ENCODE measurements at places on chromosomes 16 and 17.
A peak's percentile ranks its signal among the peaks of the same experiment; 100 is the strongest.

- DNase-seq, result peak; percentile 34
Observed at GRCh38 chr17:82696916-82697807, 1.3 kb downstream of the RAB40B start.

DNA sequence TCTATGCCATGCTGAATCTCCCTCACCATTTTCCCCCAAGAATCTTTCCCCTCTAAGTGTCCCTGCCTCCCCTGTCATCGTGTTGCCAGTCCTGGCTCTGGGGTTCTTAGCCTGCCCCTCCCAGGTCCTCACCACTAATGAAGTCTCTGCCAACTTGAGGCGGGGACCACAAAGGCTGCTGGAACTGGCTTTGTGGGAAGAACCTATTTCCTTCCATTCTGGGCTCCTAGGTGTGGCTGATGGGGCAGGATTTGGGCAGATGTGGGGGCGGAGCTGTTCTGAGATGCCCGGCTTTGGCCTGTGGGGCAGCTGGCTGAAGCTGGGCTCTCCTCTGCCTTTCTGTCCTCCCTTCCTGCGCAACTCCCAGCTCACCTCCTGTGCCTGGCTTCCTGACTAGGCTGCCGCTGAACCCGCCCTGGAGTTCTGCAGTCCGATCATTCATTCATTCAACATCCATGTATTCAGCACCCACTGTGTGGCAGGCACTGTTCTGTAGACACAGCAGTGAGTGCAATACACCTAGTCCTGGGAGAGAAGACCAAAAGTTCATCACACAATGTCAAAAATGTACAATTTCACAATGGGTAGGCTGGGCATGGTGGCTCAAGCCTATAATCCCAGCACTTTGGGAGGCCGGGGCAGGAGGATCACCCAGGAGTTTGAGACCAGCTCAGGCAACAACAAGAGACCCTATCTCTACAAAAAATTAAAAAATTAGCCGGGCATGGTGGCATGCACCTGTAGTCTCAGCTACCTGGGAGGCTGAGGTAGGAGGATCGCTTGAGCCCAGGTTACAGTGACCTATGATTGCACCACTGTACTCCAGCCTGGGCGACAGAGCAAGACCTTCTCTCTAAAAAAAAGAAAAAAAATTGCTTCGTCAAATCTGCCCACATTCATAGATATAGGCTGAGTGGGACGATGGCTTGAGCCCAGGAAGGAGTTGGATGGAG lies 1.9 kb upstream of the SNN start:
- no peak for DNase-seq

- DNase-seq, result no peak
Observed at GRCh38 chr17:28702752-28703150, 8.9 kb downstream of the PROCA1 start.

DNA sequence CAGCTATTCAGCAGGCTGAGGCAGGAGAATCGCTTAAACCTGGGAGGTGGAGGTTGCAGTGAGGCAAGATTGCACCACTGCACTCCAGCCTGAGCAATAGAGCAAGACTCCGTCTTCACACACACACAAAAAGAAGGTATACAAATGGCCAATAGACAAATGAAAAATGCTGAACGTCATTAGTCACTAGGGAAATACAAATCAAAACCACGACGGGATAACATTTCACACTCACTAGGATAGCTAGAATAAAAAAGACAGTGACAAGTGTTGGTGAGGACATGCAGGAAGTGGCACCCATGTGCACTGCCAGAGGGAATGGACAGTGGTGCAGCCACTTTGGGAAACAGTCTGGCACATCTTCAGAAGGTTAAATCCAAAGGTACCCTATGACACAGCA lies 172.9 kb downstream of the FTO start:
- DNase-seq, result no peak

DNA sequence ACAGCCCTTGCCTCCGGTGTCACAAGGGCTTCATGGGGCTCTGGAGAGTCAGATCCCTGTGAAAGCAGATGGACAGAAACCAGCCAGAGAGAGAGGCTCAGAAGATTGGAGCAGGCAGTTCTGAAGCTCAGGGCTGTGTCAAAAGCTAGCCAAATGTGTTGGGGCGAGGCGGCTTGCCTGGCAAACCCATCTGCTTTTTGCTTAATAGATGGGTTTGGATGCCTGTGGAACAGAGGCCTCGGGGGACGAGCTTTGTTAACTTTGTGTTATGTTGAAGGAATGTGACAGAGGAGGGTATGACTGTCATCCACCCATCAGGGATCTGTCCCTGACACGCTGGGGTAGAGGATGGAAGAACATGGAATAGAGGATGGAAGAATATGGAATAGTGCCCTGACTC lies 21.0 kb upstream of the SLC12A3 start:
- no peak for DNase-seq

GRCh38 chr17:18626152-18626870 lies 17.9 kb downstream of the TBC1D28 start:
- no peak for DNase-seq
